LHCN-M2 (cell line): ENCODE measurements at places on chromosomes 5 and 9. TPM values are rescaled to one million over a fixed set of nuclear protein-coding genes. Genes with fewer than 3 reads are reported as not detected.

Gene HMMR
- total RNA-seq = 110 and 127 TPM in 2 replicates

Gene NPR3
- total RNA-seq = 5.6 and 6.4 TPM in 2 replicates

Gene CMYA5
- total RNA-seq = 0.06 TPM in 2 replicates

Gene SHISAL2B
- not detected in 2 replicates for total RNA-seq

Gene TMEM252
- not detected in 2 replicates for total RNA-seq

Gene GRM6
- total RNA-seq = not detected in 2 replicates

Gene GOLM1
- total RNA-seq = 39.0 and 48.5 TPM in 2 replicates

Gene CTNND2
- 0.19 TPM in 1 of 2 replicates, not detected in the other for total RNA-seq

Gene PCDHGA12
- total RNA-seq = 6.1 and 6.9 TPM in 2 replicates

Gene NDUFB6
- 59.9 and 76.2 TPM in 2 replicates for total RNA-seq

Gene PCDHGB4
- 0.69 and 0.71 TPM in 2 replicates for total RNA-seq

- DNase-seq = peak; percentile 78
These were observed 16.4 kb downstream of the TLR4 start for GRCh38 chr9:117720555-117720954.

GRCh38 chr5:95996904-95997723 is 35.5 kb upstream of the ELL2 start:
- DNase-seq = no peak

- DNase-seq = no peak
These were observed 21.5 kb downstream of the TNFSF8 start for GRCh38 chr9:114908805-114909448.

DNA sequence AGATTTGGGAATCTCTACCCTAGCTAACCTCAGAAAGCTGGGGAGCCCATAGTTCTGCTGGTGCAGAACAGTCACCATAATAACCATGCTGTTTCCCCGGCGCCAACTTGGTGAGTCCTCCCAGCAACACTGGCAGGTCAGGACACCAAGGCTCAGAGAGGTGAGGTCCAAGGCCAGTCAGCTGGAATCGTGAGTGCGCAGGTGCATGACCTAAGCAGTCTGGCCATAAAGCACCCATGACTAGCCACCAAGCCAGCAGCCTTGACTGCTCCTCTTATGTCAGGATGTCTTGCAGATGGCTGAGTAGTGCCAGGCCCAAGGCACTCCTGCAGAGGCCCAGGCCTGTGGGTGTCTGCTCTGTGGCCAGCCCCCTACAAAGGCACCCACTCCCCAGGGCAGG is 2.6 kb downstream of the RNF44 start:
- DNase-seq = no peak

DNA sequence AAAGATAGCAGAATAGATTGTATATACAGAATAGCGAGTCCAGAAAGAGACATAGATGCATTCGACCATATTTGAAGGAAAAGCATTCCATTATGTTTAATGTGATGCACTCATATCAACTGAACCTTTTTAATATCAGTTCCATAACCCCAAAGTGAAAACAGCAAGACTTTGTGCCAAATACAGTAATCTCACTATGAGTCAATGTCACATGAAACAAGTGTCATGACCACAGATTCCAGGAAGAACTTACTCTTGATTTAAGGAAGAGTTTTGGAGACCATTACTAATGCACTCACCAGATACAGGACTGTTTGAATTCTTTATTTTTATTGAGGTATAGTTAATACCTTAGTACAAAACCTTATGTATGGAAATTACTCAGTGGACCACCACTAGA is 220.5 kb downstream of the SH3GL2 start:
- DNase-seq = peak; percentile 45

GRCh38 chr9:92942688-92943616 is 4.4 kb upstream of the FGD3 start:
- DNase-seq = peak; percentile 56

DNA sequence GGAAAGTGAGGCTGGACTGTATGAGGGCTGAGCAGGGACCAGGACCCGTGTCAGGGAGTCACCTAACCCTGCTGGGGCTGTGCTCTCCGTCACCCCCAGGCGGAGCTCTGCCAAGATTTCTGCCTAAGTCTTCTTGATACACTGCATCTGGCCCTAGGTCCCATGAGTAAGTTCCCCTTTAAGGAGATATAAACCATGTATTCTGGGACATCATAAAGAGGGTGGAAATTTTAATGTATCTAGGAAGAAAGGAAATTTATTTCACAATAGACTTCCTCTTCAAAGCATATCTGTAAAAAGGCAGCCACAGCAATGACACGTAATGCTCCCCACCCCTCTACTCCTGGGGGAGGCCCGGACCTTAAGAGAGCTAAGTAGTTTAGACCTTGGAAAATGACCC is 183.4 kb downstream of the FBXL7 start:
- DNase-seq = no peak

DNA sequence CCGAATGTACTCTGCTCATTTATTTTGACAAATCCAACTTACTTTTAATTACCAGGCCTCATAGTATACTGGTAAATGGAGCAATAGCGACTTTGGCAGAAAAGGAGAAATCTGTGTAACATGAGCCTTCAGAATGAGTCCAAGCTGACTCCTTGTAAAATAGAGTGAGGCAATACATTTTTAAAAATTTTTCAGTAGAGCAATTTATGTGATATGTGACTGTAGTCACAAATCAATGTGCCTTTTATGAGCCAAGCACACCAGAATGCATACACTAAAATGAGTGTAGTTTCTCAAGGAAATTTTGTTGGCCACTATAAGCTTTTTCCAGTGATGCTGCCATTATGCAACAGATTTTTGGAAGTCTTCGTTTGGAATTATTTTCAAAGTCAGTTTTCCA is 73.8 kb downstream of the SNCAIP start:
- DNase-seq = no peak

- DNase-seq = no peak
These were observed 3.6 kb downstream of the SVEP1 start for GRCh38 chr9:110575945-110576344.

- no peak for DNase-seq
These were observed 39.8 kb upstream of the PCSK5 start for GRCh38 chr9:75850459-75851200.

GRCh38 chr9:76756268-76756640 is 8.0 kb upstream of the PCA3 start:
- DNase-seq = peak; percentile 69

GRCh38 chr9:94168203-94169000 is 84.1 kb downstream of the PTPDC1 start:
- no peak for DNase-seq

GRCh38 chr5:118628660-118629354 is 359.5 kb downstream of the DTWD2 start:
- no peak for DNase-seq

GRCh38 chr9:99051406-99051805 is 53.5 kb upstream of the TGFBR1 start:
- DNase-seq = no peak

GRCh38 chr5:150217873-150218692 is 28.2 kb downstream of the SLC6A7 start:
- peak; percentile 72 for DNase-seq

DNA sequence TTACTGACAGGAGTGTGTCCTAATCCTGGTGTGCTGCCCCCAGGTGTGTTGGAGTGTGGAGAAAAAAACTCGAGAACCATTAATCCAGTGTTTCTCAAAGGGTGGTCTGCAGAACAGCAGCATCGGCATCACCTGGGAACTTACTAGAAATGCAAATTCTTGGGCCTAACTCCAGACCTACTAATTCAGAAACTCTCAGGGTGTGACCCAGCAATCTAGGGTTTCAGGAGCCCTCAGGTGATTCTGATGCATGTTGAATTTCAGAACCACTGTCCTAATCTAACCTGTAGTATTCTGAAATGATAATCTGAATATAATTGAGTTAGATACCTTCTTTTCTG is 30.0 kb upstream of the IL6ST start:
- DNase-seq = no peak

- no peak for DNase-seq
These were observed 452.1 kb upstream of the PTPRD start for GRCh38 chr9:11064909-11065308.

DNA sequence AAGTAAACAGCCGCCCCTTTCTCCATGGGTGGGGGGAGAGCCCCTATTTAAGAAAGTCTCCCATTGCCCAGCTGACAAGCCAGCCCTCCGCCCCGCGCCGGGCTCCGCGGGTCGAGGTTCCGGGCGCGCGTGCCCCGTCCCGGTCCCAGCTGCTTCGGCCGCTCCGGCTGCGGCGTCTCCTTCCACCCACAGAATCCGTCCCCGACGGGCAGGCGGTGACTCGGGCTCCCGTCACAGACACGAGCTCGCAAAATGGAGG is 223 bp downstream of the NR3C1 start:
- no peak for DNase-seq

DNA sequence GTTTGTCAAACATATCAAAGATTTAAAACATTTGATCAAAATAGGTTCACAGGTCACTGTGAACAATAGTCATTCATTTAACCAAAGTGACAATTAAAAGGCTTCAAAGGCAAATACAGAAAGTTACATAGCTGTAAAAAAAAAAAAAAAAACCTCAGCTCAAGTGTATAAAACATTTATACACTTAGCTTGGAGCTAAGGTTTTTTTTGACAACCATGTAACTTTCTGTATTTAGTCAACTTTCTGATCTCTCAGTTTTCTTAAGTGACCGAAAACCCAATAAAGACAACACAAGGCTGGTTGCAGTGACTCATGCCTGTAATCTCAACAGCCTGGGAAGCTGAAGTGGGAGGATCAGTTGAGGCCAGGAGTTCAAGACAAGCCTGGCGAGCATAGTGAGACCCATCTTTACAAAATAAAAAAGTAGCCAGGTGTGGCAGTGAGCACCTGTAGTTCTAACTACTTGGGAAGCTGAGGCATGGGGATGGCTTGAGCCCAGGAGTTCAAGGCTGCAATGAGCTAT is 16.4 kb upstream of the UBTD2 start:
- DNase-seq = peak; percentile 48

GRCh38 chr9:23663536-23663935 is 162.5 kb downstream of the ELAVL2 start:
- peak; percentile 87 for DNase-seq

GRCh38 chr9:136018257-136019031 is 57.3 kb upstream of the UBAC1 start:
- DNase-seq = no peak

GRCh38 chr9:115495052-115495635 is 377.2 kb upstream of the TNC start:
- DNase-seq = no peak

- no peak for DNase-seq
These were observed 430.7 kb downstream of the BRINP1 start for GRCh38 chr9:118938581-118938980.
